ENCODE measurements at places on chromosomes 7 and 10. TPM values are rescaled to one million over a fixed set of nuclear protein-coding genes. Genes with fewer than 3 reads are reported as not detected.

Gene GBF1
- polyA plus RNA-seq, result 44.7 TPM

Gene CTTNBP2
- polyA plus RNA-seq, result 32.1 TPM

Gene FAM131B
- 1.5 TPM for polyA plus RNA-seq

Gene PTPRZ1
- 1.8 TPM for polyA plus RNA-seq

Gene TFEC
- 34.3 TPM for polyA plus RNA-seq

Gene FOXP2
- 11.1 TPM for polyA plus RNA-seq

Gene IFIT1B
- 0.11 TPM for polyA plus RNA-seq

Gene DLG5
- 39.1 TPM for polyA plus RNA-seq

Gene GIMAP1
- polyA plus RNA-seq, result 2.0 TPM

Gene AMPH
- polyA plus RNA-seq, result 17.4 TPM

Gene HTRA1
- 207 TPM for polyA plus RNA-seq

Gene MRLN
- 0.93 TPM for polyA plus RNA-seq

Gene NRG3
- polyA plus RNA-seq, result 15.0 TPM

Gene OPN1SW
- 1.3 TPM for polyA plus RNA-seq

Gene TAS2R4
- 1.2 TPM for polyA plus RNA-seq

Gene OPN4
- polyA plus RNA-seq, result not detected

All from right renal cortex interstitium (tissue), 3 donors.